ENCODE measurements at places on chromosomes 16 and 17.

DNA sequence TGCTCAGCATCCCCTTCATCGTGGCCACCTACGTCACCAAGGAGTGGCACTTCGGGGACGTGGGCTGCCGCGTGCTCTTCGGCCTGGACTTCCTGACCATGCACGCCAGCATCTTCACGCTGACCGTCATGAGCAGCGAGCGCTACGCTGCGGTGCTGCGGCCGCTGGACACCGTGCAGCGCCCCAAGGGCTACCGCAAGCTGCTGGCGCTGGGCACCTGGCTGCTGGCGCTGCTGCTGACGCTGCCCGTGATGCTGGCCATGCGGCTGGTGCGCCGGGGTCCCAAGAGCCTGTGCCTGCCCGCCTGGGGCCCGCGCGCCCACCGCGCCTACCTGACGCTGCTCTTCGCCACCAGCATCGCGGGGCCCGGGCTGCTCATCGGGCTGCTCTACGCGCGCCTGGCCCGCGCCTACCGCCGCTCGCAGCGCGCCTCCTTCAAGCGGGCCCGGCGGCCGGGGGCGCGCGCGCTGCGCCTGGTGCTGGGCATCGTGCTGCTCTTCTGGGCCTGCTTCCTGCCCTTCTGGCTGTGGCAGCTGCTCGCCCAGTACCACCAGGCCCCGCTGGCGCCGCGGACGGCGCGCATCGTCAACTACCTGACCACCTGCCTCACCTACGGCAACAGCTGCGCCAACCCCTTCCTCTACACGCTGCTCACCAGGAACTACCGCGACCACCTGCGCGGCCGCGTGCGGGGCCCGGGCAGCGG is 3.2 kb downstream of the UTS2R start:
- DNase-seq = no peak

GRCh38 chr17:60804831-60805230 is 127.2 kb downstream of the BCAS3 start:
- DNase-seq = no peak

DNA sequence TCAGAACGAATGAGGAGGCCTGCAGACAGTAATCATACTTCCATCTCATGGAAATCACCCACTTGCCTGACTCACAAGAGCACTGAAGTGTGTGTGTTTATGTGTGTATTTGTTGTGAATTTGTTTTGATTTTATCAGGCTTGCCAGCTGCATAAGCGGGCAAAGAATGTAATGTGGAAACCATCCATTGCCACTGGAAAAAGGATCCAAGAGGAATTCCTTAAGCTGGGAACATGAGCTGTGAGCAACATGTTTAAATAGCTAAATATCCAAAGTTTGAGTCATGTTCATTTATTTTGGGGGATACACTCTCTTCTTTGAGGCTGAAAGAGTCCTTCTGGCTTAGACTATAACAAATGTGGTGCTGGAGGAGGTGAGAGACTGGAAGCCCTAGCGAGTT is 198.4 kb upstream of the TBX2 start:
- no peak for DNase-seq

GRCh38 chr17:54455251-54455868 is 445.3 kb upstream of the TOM1L1 start:
- DNase-seq = no peak

GRCh38 chr16:31198207-31198882 is 4.2 kb downstream of the PYCARD start:
- DNase-seq = no peak

DNA sequence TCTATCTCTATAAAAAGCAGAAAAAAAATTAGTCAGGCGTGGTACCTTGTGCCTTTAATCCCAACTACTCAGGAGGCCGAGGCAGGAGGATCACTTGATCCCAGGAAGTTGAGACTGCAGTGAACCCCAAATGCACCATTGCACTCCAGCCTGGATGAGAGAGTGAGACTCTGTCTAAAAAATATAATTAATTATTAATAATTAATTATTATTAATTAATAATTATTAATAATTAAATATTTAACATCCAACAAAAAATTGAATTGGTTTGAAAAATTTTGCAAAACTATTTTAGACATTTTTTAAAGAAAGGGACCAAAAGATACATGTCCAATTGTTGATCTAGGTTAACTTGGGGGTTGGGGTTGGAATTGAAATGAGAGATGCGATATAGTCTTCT is 51.0 kb downstream of the MYH3 start:
- DNase-seq = no peak

DNA sequence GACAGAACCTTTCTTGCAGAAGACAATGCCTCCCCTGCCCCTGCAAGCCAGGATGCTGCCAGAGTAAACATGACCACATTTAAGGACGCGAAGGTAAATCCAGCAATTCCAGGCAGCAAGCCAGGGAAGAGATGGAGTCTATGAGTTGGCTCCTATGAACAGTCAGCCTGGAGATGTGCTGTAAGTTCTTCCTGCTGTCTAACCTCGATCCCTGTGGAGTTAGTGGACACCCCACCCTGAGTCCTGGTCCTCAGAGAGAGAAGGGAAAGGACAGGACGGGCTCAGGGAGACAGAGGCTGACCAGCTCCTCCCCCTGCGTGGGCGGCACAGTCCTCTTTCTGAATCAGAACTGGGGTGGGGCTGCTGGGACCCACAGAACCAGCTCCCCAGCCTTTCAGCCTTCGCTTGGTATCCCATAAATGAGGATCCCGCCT is 24.9 kb downstream of the CDC42EP4 start:
- DNase-seq = no peak

DNA sequence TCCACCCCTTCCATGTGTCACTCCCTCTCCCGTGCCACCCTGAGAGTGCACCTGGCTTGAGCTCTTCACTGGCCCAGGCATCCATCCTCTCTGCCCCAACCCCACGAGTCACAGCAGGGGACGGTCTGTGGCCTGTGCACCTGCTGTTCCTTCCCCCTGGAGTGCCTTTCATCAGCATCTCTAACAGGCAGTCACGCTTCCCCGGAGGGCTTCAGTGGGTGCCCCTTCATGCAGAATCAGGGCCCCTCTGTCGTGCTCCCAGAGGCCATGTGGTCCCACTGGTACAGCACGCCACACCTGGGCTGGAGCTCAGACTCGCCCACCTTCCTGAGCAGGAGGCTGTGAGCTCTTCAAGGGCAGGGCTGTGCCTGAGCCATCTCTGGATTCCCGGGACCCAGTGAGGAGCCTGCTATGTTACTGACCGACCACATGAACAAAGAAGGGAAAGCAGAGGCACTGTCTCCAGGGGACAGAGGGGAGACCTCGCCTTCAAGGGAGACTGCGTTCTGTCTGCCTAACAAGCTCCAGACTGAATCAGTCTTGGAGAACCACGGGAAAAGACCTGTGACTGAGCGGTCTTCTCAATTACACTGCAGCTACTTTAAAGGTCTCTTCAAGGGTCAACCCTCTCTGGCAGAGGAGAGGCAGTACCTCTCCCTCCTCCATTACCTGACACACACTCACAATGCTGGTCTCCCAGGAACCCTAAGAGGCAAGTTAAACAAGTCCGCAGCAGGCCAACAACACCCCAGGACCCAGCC is 78.8 kb upstream of the DOC2B start:
- no peak for DNase-seq

DNA sequence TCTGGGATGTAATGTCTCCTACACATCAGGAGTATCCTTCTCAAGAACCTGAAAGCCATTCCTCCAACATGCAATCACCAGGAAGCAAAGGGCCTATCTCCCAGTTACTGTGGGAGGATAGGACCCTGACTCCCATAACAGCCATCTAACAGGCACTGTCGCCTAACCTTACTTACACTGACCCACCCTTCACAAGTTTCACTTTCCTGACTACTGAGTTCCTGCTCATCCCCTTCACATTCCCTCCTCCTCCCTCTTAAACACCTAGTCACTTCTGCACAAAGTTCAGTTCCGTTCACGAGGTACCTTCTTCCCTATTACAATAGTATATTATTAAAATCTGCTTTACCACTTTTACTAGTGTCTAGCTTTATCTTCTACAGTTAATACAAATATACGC is 1.3 kb downstream of the C17orf67 start:
- DNase-seq = no peak

DNA sequence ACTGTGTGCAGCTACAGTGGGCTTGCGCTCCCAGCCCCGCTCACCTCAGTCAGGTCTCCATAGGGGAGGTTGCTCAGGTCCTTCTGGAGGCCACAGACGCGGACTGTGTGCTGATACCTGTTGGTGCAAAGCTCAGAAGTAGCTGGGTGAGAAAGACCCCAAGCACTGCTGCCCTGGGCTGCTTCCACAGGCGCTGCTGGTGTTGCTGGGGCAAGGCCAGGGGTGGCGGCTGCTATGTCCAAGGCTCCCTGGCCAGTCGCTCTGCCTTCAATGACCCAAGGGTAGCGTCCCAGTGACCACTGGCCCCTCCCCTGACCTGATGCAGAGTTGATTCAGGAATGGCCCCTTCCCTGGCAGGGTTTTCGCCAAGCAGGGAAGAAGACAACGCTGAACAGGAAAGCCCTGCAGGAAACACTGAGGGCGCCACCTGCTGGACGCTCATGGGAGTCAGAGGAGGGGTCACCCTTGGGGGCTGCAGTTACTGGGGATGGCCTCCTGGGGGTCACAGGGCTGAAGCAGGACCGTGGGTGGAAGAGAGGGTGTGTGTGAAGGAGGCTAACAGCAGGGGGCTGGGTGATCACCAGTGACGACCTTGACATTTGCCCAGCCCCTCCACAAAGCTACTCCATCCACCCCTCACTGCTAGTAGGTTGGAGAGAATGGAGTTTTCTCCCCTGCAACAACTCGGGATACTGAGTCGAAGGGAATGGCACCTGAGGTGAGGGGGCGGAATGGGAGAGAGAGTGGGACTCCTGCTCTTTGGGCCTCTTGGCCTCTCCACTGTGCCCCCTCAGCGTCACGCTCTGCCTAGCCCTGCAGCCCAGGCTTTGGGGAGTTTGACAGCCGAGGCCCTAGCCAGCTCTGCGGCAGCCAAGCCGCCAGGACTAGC is 38.3 kb downstream of the ABCC12 start:
- DNase-seq = peak; percentile 30

- no peak for DNase-seq
These were observed 66.3 kb downstream of the BPTF start for GRCh38 chr17:67891481-67892119.

- DNase-seq = peak; percentile 18
These were observed 597.9 kb downstream of the KCNJ2 start for GRCh38 chr17:70767102-70767701.

- no peak for DNase-seq
These were observed 98.2 kb downstream of the CA4 start for GRCh38 chr17:60247836-60248461.

GRCh38 chr16:71514476-71514875 is 11.8 kb upstream of the CHST4 start:
- DNase-seq = no peak

GRCh38 chr17:32485261-32486110 is 1.3 kb upstream of the CDK5R1 start:
- DNase-seq = no peak

- DNase-seq = no peak
These were observed 907 bp upstream of the ESRP2 start for GRCh38 chr16:68236826-68237242.

DNA sequence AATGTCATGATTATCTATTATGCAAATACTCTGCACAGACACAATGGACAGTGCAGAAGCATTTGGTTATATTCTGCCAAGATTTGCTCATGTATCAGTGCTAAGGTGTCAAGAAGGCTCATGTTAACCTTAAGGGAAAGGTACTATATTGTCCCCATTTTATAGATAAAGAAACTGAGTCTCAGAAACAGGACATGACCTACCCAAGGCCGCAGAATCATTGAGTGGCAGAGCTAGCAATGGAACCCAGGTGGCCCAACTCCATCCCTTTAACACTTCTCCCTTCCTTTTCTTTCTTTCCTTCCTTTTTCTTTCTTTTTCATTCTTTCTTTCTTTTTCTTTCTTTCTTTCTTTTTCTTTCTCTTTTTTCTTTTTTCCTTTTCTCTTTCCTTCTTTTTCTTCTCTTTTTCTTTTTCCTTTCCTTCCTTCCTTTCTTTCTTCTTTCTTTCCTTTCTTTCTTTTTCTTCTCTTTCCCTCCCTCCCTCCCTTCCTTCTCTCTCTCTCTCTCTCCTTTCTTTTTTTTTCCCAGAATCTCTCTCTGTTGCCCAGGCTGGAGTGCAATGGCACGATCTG is 149.8 kb downstream of the CPPED1 start:
- no peak for DNase-seq

DNA sequence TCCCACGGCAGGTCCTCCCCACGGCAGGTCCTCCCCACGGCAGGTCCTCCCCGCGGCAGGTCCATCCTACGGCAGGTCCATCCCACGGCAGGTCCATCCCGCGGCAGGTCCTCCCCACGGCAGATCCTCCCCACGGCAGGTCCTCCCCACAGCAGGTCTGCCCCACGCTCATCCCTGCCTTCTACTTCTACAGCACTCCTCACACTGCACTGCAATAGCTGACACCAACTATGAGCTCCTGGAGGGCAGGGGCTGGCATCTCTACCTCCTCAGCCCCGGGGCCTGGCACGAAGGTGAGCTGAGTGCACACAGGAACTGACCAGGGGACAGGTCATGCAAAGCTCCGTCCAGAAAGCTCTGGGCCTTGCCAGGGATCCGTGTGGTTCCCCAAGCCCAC is 45.3 kb downstream of the RPH3AL start:
- DNase-seq = no peak

Measured in NCI-H446 (cell line).